ENCODE measurements at places on chromosomes 12 and 14.
A peak's percentile ranks its signal among the peaks of the same experiment; 100 is the strongest.

DNA sequence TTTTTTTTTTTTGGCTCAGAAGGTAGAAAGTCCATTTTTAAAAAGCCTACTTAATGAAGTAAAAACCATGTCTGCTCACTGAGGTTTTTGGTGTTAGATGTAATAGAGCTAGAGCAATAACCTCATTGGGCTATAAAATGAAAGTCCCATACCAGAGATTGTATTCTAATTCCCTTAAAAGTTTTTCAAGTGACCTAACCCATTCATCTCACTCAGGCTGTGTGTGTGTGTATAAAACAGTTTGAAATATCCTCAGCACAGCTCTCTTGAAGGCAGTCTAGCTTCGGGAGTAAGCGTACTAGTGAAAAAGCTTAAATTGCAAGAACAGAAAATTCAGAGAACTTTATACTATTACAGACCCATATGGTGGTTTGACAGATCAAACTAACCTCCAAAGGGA, 313.8 kb downstream of the CEP128 start:
- no peak for DNase-seq

DNA sequence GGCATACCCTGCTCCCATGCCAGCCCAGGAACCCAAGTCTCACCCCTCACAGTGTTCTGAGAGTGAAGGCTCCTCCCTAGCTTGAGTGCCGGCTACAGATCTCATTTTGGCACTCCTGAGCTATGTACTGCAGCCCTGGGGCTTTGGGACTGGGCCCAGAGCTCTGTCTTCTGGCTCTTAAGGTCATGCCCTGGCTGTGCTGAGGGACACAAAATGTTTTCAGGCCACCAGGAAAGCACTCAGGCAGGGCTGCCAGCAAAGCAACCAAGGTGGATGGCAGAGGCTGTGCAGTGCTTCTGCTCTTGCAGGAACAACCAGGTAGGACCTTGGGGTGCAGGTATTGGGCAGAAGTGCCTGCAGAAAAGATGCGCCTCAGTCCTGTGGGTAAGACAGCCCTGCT, 564.0 kb downstream of the SLC6A15 start:
- DNase-seq, result no peak

- DNase-seq, result no peak
These were observed 549 bp downstream of the GPHN start for GRCh38 chr14:66508547-66508845.

GRCh38 chr12:103820361-103820760, 20.7 kb downstream of the NT5DC3 start:
- no peak for DNase-seq

GRCh38 chr12:1634590-1635191, 5.7 kb downstream of the WNT5B start:
- peak; percentile 44 for DNase-seq

DNA sequence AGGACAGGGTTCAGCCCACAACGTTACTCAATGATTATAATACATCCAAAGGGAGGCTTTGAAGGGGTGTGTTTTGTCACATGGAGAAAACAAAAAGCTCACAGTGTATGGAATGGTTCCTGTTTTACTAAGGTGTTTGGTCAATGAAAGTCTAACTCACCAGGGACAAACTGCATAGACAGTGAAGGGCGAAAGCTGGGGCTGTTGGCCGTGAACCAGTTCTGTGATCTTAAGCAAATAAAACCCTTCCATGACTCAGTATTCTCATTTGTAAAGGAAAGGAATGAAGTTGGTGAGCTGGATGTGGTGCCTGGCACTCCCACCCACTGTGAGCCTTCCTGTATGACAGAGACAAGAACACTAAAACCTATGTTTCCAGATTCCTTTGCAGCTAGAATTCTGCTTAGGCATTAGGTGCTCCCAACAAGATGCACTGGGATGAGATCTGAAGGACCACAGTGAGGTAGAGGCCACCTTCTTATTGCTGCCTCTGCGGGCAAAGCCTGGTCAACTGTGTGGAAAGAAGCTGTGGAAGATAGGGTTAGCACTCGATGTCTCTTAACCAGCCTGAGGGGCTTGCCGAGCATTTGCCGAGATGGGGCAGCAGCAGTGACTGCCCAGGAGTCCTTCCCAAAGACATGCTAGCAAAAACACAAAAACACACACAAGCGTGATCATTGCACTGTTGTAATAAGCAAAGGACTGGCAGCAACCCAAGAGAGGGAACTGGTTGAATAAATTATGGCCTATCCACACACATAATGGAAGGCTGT, 48.5 kb downstream of the VCPKMT start:
- DNase-seq, result no peak

DNA sequence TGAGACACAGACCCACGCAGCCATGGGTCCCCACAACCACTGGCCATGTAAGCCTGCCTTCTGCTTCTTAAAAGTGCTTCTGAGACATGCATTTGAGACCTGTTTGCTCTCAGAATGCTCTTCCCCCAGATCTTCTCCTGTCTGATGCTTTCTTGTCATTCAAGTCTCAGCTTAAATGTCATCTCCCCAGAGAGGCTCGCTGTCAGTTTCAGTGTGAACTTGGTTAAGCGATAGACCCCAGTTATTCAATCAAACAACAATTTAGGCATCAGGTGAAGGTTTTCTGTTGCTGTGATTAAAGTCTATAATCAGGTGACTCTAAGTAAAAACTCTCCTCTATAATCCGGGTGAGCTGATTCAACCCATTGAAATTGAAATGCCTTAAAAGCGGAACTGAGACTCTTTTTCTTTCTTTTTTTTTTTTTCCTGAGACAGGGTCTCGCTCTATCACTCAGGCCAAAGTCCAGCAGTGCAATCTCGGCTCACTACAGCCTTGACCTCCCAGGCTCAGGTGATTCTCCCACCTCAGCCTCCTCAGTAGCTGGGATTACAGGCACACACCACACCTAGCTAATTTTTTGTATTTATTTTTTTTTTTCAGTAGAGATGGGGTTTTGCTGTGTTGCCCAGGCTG, 123.4 kb downstream of the KSR2 start:
- no peak for DNase-seq

DNA sequence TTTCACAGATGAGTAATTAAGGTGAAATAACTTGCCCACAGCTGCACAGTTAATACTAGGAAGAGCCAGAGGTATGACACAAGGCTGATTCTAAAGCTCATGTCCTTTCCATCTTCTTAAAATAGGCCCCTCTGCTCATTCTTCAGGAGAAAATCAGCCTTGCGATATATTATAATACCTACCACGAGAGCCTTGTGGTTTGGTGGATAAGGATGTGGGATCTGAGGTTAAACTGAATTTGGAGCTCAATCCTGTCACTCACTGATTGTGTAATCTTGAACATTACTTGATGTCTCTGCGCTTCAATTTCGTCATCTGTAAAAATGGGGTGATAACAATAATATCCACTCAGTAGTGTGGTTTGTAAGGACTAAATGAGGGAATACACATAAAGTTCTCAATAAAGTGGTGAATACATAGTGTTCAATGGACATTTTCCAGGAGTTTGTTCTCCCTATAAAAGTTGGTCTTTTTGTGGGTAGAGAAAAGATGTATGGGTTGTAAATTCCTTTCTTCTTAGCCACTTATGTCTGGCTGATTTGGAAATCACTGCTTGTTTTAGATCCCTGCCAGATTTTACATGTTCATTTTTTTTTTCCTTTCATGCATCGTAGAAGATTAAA, 25.1 kb upstream of the ATP2B1 start:
- no peak for DNase-seq

DNA sequence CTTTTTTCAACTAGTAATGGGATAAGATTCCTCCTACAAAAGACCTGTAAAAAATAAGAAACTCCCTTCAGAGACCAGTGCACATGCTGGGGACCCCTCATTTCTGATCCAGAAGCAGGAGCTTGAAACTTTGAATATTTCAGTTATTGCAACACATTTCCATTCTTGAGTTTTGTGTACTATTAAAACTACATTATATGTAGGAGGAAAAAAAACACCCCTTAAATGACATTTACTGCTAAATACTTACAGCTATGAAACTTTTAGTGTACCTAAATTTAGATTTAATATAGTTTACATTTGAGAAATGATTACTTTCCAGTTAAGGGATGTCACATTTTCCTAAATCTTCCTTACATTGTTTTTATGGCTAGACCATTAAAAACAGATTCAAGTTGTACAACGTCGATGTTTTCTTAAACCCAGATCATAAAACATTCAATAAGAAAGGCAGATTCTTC, 4.1 kb downstream of the LRIG3 start:
- DNase-seq, result no peak

DNA sequence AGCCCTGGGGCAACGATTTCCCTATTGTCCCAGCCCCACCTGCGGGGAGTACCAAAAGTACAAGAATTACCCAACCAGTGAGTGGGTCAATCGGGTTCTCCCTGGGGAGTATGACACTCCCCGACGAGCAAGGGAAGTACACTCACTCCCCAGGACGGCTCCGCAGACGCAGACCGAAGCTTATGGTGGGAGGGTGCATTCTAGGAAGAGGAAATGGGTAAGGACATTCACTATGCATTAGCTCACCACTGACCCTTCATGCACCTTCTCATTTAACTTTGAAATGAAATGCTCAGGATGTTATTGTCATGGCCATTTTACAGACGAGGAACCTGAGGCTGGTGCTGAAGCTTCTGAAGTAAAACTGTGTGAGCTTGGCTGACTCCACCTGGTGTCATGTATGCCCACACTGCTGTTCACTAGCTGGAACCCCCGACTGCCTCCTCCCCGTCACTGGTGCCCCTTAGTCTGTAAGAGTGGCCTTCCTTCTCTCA, 45.8 kb upstream of the TMED10 start:
- DNase-seq, result no peak

GRCh38 chr12:68011882-68012207, 22.6 kb downstream of the IFNG-AS1 start:
- DNase-seq, result no peak

DNA sequence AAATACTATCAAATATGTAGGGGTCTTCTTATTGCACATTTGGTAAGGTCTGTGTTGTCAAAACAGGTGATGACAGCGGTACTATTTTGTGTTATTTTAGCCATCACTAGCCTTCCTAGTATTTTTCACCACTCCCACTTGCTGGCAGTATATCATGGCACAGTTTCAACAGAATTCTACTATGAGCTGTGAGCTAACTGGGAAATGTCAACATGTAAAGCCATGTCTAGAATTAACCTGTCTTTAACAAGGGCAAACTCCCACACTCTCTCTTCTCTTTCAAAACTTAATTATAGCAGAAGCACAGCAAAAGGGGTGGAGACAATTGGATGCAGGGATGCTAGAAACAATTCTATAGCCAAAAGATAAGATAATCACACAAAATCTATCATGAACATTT, 253.4 kb downstream of the PAX9 start:
- DNase-seq, result no peak

- DNase-seq, result no peak
These were observed 10.5 kb upstream of the NR2C1 start for GRCh38 chr12:95083938-95084337.

DNA sequence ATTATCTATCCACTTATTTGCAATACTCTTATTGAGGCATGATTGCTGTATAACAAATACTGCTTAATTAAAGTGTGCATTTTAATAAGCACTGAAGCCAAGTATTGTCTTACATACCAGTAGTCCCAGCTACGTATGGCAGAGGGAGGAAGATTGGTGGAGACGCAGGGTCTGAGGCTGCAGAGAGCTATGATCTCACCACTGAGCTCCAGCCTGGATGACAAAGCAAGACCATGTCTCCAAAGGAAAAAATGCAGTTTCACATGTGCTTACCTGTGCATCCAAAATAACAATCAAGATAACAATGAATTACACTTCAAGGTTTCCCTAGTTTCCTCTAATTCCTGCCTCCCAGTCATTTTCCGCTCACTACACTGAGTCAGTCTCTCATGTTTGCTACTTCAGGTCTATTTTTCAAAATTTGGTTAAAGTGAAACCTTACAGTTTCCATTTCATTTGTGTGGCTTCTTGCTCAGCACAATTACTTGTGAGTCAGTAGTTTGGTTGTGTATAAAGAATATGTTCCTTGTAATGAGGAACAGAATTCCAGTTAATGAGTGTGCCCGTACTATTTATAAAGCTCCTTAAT, 1250.1 kb downstream of the TMEM121 start:
- no peak for DNase-seq

DNA sequence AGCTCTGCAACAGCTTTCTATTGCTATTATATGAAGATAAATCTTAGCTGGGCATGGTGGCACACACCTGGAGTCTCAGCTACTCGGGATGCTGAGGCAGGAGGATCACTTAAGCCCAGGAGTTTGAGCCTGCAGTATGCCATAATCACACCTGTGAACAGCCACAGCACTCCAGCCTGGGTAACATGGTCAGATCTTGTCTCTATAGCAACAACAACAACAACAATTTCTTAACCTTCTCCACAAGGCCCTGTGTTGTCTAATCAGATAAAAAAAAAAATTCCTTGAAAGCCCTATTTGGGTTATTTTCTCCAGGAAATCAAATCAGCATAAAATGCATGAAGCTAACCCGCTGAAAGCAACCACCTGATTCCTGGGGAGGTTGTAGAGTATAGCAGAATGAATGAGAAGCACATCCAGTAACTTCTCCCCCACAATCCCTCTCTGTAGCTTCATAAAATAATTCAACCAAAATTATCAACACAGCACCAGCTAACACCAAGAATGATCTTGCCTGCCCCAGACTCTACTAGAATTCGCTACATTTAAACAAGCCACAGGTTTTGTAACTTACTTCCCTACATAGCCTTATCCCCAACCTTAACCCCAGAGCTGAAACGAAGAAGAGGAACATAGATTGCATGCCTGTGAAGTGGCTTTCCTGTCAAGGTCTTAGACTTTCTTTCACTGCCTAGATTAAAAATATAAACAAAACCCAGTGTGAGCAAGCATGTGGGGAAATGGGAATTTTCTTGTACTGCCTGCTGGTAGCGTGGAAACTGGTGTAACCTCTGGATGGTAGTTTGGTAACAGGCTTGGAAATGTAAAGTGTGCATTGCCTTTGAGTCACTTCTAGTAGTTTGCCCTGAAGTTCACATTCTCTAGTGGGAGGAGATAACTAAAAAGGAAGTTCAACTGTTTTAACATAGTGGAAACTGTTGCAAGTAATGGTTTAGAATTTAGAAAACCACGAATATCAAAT, 6.0 kb upstream of the STK38L start:
- no peak for DNase-seq

GRCh38 chr12:76504606-76505005, 55.0 kb downstream of the OSBPL8 start:
- DNase-seq, result no peak

- peak; percentile 48 for DNase-seq
These were observed 890 bp upstream of the KIF26A start for GRCh38 chr14:104137297-104138097.

- DNase-seq, result no peak
These were observed 27.5 kb downstream of the RHOJ start for GRCh38 chr14:63231766-63232165.

DNA sequence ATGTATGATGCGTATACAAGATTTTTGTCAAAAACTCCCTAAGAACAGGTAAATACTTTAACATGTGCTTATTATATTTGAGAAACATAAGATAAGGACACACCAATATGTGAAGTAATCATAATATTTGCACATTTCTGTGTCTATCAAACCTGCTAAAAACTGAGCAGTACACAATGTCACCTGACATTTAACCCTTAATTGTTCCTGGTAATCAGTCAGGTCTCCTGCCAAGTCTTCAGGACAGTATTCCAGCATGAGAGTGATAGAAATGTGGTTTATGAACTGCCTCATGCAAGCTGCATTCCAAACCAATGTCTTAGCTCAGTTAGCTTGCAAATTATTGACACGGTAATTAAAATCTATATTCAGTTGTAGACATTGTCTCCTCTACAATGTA, 4.2 kb downstream of the SOX5 start:
- DNase-seq, result no peak

- DNase-seq, result no peak
These were observed 2.3 kb upstream of the ACVRL1 start for GRCh38 chr12:51904951-51905470.

Measured in activated CD4-positive, alpha-beta T cell treated with anti-CD3 and anti-CD28 coated beads, Interleukin-2, amount 50 U/mL, for 24 hours (primary cell).